ENCODE measurements at places on chromosomes 11 and 22.

GRCh38 chr11:120827820-120828219 is 196.1 kb upstream of the TBCEL start:
- DNase-seq: no peak

- DNase-seq: no peak
These were observed 147.9 kb upstream of the PLET1 start for GRCh38 chr11:112408517-112408916.

DNA sequence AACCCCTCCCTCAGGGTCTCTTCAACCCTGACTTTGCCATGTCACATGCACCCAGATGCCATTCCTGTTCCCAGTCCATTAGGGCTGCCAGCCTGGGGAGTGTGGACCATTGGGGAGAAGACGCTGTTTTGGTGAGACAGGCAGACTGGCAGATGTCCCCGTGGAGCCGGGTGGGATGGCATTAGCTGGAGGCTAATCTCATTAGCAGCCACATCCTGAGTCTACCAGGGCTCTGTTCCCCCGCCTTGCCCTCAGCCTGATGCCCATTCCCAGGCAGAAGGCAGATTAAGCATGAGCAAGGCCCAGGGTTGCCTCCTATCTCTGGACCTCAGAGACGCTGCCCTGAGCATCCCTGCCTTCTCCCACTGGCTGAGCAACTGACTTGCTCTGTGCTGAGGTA is 46.4 kb upstream of the ALX4 start:
- DNase-seq: no peak

GRCh38 chr22:45009606-45010531 is at the start of gene PHF21B:
Gene PHF21B (minus strand): TSS chr22:45010005. CDS start chr22:45009549, 456 bp downstream.
- DNase-seq: peak; percentile 40

DNA sequence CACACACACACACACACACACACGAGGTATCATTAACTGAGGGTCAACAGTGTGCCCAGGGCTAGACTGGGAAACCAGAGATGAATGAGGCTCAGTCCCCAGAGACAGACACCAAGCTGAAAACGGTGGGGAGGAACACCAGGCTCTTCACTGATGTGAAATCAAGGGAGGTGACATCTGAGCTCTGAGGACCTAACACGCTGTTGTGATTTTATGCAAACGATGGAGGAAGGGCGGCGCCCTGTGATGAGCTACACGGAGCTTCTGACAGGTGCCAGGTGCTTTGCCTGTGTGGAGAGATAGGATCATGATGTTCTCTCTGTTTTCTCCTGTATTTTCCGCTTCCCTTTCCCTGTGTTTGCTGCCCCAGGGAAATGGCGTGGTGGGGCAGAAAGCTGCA is 6.5 kb upstream of the CYB5R3 start:
- DNase-seq: no peak

GRCh38 chr22:25167834-25168601 is 31.6 kb upstream of the CRYBB3 start:
- DNase-seq: no peak

DNA sequence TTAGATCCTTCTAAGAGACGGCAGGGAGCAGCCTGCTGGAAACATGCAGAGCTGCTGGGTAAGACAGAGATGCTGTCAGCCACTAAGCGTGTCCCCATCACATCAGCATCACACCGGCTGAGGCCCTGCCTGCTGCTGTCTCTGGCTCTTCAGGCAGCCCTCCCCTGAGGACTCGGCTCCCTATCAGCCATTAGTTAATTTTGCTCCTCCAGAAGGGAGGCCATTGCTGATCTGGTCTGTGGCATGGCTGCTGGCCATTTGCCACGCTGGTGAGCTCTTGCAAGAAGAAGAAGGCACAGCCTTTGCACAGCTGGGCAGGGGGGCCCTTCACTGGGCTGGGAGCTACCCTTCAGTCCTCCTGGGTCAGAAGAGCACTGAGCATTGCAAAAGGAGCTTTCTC is 131.2 kb upstream of the PARVA start:
- DNase-seq: no peak

- DNase-seq: no peak
These were observed 1375.8 kb downstream of the BRD1 start for GRCh38 chr22:48451891-48452290.

DNA sequence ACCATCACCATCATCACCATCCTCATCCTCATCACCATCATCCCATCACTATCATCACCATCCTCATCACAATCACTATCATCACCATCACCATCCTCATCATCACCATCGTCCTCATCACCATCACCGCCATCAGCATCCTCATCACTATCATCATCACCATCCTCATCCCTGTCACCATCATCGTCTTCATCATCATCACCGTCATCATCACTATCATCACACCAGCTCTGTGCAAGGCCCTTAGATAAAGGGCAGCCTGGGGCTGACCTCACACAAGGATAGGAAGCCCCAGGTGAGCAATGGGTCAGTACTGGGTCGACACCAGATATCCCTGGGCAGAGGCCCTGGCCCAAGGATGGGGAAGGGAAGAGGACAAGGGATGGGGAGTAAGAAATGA is 16.1 kb downstream of the RTN4R start:
- DNase-seq: no peak

DNA sequence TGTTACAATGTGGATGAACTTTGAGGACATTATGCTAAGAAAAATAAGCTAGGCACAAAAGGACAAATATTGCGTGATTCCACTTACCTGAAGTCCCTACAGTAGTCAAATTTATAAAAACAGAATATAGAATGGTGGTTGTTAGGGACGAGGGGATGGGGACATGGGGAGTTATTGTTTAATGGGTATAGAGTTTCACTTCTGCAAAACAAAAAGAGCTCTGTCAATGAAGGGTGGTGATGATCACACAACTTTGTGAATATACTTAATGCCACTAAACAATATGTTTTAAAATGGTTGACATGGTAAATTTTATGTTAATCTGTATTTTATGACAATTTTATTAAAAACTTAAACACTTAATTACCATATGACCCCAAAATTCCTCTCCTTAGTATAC is 26.1 kb downstream of the INTS4 start:
- DNase-seq: no peak

- DNase-seq: peak; percentile 21
These were observed 6.8 kb upstream of the GGA1 start for GRCh38 chr22:37601540-37602442.

DNA sequence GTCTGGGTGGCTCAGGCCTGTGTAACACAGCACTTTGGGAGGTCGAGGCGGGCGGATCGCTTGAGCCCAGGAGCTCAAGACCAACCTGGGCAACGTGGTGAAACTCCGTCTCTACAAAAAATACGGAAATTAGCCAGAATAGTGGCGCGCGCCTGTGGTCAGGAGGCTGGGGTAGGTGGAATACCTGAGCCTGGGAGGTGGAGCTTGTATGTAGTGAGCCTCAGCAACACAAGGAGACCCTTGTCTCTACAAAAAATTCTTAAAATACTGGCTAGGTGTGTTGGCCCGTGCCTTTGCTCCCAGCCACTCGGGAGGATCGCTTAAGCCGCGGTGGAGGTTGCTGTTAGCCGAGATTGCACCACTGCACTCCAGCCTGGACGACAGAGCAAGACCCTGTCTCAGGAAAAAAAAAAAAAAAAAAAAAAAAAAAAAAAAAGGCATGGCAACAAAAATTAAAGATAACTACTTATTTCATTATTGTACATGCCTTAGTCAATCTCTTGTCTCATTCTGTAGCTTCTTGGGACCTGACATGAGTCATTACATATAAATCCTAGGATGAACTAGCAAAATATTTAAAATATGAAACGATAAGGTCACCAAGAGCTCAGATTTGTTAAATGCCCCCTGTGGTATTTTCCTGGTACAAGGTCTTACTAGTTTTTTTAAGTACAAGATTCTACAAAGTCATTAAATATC is 1.1 kb downstream of the TAF1D start:
- peak; percentile 61 for DNase-seq

GRCh38 chr11:16745950-16746605 is 7.6 kb downstream of the C11orf58 start:
- DNase-seq: no peak

DNA sequence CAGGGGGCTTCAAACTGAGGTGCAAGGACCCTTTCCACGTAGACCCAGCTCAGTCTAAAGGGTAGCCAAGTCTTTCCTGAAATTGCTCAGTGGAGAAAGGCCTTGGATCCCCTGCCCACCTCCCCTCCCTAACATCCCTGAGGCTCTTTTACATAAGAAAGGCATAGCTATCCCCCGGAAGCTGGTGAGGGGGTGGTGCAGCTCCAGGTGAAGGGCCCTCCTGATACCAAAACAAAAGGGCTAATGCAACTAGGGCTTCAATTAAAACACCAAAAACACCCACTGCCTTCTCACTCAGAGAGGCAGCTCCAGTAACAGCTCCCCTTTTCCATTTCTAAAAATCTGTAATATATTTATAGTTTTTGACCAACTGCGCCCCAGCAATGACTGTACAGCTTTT is 5.8 kb downstream of the SHANK2 start:
- no peak for DNase-seq

GRCh38 chr11:61071208-61071681 is 31.0 kb upstream of the CD5 start:
- DNase-seq: no peak
